T-cell (primary cell): ENCODE measurements at places on chromosomes 7 and 10.

DNA sequence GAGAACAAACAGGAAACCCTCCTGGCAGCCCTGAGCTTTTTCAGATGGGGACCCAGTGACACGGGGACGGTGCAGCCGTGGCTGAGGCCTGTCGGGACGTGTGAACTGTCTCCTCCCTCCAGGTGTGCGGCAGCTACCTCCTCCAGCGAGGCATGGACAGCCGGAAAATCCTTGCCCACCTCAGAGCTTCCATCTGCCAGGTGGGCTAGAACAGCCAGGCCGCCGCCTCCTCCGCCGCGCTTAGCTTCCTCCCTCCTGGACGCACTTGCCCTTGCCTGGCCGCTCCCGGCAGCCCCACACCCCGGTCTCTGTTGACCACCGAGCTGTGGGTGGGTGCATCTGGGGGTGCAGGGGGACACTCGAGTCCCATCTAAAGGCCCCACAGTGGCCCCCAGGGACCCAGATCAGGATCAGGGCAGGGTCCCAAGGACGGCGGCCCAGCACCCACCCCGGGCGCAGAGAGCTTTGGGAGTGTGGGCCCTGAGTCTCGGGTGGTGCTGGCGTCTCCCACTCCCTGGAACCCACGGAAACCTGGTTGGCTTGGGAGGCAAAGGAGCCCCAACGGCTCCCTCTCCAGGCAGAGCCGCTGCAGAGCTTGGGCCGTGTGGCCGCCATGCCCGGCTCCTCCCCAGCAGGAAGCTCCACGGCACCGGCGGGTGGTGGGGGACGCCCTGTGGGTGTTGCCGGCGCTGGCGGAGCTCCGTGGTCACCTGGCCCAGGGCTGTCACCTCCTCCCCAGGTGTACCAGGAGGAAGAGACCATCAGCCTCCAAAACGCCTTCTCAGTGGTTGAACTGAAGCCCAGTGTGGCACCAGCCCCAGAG is 32.9 kb upstream of the UTF1 start:
- DNase-seq, result no peak

DNA sequence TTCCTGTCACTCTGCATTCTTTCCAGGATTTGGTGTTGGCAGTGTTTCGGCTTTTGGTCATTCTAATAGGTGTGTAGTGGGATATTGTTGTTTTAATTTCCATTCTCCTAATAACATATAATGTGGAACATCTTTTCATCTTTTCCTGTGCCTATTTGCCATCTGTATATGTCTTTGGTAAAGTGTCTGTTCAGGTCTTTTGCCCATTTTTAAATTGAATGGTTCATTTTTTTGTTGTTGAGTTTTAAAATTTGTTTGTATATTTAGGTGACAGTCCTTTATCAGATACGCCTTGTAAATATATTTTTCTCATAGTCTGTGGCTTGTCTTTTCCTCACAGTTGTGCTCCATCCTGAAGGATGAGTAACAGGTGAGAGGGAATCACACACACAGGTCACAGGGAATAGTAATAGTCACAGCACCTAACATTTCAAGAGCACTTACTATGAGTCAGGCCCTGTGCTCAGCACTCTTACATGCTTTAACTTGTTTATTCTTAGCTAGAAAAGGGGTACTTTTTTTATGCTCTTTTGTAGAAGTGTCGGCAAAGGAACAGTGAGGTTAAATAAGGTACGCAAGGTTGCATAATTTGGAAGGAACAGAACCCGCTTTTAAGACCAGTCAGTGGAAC is 117.1 kb upstream of the GATA3 start:
- no peak for DNase-seq

DNA sequence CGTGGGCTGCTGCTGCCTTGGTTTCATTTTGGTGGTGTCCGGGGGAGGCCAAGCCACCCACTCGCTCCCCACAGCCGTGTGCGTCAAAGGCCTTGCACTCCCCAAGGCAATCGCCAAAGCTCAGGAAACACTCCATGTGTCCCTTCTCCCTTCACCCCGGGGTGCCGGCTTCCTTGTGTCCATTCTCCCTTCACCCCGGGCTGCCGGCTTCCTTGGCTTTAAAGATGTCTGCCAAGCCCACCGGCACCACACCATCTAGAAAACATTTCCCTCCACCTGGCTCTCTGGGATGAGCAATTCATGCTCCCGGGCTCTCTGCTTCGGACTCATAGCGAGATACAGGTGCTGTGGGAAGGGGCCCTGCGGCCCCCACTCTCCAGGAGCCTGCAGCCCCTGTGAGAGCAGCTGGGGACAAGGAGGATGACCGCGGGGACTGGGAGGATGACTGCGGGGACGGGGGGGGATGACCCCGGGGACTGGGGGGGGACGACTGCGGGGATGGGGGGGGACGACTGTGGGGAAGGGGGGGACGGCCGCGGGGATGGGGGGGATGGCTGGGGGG is 322.1 kb downstream of the DNAJB6 start:
- DNase-seq, result no peak

- no peak for DNase-seq
Measured at GRCh38 chr10:89002226-89002978, 11.8 kb downstream of the FAS start.

DNA sequence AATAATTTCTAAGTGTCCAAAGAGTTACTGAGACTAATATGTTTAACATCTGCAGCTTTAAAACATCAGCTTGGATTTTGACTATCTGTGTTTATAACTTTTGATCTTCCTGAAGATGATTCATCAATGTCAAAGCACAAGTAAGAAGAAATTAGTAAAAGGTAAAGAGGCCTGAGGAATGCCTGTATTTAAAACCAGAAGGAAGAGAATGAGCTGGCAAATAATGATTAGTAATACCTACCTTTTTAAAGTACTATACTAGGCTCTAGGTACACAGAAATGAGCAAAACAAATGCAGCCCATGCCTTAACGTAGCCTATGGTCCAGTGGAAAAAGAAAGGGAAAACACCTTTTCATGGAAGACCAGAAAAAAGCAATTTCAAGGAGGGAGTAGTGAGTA is 158.0 kb downstream of the KCND2 start:
- DNase-seq, result no peak

DNA sequence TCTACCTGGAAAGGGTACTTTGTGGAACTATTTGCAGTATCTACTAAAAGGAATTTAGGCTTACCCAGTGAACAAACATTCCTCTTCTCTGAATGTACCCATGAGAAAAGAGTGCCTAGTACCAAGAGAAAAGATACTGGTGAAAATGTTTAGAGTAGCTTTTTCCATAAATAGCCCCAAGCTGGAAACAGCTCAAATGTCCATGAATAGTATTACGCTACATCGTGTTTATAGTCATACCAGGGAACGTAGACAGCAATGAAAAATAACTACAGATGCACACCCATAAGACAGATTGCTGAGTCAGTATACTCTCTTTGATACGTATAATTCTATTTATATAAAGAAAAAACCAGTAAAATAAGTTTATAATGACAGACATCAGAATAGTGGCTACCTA is 285.9 kb downstream of the KLF6 start:
- DNase-seq, result no peak
